Thoracic aorta (tissue), 2 donors: ENCODE measurements at places on chromosomes 12 and 14.

GRCh38 chr12:121423253-121423652 is 23.3 kb downstream of the RNF34 start:
- DNase-seq, result no peak

DNA sequence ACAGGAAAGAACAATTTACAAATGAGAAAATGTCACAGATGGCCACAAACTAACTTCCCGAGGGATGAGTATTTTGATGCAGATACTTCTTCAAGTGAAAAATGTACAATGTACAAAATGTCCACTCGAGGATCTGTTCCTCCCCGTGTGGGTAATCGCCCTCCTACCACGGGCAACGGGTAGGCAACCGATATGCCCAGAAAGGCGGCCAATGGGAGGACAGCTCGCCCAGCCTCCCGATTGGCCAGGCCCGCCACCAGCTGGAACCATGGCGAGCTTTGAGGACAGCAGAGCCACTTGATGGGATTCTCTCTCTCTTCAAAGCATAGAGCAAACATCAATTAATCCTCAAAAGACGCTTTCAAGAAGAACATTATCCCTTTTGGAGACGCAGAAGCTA is 42.3 kb downstream of the DPF3 start:
- DNase-seq, result no peak

- no peak for DNase-seq
These were observed 11.7 kb upstream of the RNASE10 start for GRCh38 chr14:20493634-20494033.

DNA sequence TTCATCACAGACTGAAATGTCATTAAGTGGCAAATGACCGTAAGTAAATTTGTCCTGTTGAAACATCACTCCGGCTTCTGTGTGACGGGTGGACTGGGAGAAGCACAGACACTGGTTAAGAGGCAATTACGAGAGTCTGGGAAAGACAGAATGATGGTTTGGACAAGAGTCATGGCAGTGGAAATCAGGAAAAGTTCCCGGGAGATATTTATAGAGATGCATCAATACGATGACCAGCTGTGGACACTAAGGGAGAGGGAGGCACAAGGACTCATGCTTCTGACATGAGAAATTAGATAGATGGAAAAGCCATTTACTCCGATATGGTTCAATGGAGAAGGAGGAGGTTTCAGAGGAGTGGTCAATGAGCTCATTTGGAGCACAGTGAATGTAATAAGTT is 27.3 kb downstream of the CKAP4 start:
- DNase-seq, result no peak

- DNase-seq, result no peak
These were observed 557.7 kb downstream of the TRHDE start for GRCh38 chr12:72829838-72830237.

DNA sequence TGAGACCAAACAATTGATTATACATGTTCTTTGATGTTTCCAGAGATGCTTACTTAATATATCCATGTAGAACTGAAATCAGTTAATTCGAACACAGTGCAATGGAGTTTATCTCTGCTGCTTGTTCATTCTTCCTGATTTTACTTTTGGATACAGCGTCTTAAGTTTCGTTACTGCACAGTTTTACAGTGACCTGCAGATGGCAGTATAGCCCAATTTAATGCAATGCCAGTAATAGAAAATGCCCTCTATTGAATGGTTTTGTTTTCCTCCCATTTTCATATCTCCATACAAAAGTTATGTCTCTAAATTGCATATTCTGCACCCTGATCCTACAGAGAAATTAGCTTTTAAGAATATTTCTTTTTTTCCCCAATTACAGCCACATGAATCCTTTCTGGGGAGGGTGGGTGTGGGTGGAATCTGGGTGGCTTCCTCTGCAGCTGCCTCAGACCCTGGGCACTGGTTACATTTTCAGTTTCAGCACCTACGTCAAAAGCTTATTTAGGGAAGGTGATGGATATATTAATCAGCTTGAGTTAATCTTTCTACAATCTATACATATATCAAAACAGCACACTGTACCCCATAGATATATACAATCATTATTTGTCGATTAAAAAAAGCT is 101.1 kb upstream of the DCD start:
- DNase-seq, result no peak

DNA sequence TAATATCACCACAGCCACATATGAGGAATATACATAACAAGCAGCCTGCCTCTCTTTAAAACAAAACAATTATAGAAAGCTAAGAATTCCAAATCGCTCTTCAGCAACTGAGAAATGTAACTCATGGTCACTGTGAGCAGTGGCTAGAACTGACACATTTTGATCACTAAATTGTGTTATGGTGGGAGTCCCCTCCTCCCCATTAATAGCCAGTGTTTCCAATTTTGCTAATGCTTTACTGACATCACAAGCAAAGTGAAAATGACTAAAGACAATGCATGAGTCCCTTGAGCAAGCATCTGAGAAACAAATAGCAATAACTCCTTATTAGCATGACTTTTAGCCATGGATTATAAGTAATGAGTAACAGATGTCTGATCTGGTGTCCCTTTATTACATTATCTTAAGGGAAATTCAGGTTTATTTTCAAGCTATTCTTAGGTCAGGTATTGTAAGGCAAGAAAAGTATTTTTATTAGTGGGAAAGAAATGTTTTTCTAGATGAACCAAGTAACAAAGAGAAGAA is 148.3 kb downstream of the KCNH5 start:
- DNase-seq, result no peak

DNA sequence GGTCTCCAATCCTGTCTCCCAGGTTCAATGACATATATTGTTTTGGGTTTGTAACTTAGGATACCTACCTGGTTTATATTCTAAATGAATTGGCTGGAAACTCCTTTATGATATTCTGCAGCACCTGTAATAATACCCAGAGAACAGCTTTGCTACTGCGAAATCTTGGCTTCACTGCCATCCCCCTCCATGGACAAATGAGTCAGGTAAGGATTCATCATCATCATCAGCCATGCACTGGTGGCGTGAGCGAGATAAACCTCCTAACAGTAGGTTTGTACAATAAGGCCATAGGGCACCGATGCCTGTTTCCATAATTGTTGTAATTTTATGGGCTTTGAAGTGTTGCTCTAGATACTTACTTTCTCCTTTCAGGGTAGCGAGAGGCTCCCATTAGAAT is 10.7 kb downstream of the DDX47 start:
- DNase-seq, result no peak

DNA sequence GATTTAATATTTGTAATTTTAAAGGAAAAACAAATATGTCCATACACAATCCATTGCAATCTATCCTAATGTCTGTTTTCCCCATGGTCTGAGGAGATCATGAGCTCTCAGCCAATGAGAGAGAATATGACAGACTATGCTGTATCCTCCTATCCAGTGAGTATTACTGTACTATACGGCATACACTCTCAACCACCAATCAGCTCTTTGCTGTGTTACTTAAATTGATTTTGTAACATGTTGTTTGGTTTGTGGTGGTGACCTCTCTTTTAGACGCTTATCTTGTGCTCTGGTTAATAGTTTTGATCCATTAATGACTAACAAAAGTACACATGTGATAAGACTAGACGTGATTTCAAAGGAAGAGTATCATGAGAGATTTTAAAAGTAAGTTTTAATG is 231.5 kb upstream of the FOXN3 start:
- DNase-seq, result no peak

DNA sequence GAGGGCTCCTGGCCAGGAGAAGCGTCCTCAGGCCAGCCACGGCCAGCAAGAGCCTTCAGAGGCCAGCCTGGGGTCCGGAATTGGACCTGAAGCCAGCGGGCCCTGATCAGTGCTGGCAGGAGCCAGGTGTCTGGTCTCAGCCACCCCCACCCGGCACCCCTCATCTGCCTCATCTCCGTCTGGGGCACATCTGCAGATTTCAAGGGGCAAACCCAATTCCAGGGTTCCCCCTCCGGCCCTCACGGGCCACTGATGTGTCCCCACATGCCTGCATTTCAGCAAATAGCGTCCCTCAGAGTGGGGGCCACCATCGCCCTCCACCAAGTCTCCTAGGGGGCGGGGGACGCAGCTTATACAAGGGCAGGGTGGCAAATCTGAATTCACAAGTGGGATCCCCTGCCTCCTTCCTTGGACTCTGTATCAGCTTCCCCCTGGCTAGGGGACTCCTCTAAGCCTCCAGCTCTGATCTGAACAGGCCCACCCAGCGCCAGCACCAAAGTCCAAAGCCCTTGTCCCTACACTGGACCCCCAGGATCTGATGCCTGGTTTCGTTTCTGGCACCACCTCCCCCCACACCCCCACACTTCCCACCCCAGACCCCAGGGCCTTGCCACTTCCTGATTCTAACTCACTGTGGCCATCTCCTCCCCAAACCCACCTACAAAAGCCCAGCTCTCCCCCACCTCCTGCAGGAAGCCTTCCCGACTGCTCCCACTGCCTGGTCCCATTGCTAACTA is 10.1 kb downstream of the TMEM179 start:
- DNase-seq, result no peak

DNA sequence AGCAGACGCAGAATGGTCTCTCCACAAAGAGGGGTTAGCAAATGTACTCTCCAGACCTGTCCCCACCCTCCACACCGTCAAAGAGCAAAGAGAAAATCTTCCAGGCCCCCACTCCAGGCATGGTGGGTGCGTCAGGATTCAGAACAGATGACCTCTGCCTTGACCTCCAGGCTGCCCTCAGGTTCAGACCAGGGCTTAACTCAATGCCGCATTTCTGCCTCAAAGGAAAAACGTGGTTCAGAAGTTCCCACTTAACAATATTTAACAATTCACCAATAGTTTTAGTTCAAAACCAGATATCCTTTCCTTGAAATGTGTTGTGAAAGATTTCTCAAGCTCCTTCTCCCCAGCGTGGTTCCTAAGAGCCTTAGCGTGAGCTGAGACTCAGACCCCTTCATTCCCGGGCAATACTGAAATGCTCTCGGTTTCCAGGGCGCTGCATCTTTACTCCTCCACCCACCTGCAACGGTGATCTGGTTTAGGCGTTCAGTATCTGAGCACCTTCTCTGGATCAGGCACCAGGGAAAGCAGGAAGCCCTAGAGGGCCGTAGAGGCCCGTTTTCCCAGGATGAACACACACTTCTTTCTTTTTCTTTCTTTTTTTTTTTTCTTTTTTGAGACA is 22.9 kb downstream of the HSP90AA1 start:
- DNase-seq, result no peak

DNA sequence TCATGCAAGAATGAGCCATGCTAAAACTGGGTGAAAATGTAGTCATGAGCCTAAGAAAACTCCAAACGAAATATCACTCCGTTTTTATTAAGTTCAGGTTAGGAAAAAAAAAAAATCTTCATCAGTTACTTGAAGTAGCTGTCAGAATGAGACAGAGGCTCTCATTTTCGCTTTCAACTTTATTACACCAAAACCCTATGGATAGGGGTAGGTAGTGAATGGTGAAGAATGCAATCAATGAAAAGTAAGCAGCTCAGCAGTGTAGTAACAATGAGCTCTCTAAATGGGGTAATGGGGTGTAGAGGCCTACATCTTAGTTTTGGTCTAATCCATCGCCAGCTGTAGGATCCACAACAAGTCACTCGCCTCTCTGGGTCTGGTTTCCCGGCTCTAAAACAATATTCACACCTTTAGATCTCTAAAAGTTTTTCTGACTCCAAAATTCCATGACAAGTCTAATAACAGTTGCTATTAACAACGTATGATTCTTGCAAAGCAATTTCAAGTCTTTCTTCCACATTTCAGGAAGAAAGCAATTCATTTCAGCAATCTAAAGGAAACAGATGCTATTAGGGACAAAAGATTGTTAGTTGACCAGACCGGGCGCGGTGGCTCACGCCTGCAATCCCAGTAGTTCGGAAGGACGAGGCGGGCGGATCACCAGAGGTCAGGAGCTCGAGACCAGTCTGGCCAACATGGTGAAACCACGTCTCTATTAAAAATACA is 1.7 kb downstream of the BTBD7 start:
- no peak for DNase-seq

- no peak for DNase-seq
These were observed 76.1 kb downstream of the SLC25A47 start for GRCh38 chr14:100399052-100399849.

DNA sequence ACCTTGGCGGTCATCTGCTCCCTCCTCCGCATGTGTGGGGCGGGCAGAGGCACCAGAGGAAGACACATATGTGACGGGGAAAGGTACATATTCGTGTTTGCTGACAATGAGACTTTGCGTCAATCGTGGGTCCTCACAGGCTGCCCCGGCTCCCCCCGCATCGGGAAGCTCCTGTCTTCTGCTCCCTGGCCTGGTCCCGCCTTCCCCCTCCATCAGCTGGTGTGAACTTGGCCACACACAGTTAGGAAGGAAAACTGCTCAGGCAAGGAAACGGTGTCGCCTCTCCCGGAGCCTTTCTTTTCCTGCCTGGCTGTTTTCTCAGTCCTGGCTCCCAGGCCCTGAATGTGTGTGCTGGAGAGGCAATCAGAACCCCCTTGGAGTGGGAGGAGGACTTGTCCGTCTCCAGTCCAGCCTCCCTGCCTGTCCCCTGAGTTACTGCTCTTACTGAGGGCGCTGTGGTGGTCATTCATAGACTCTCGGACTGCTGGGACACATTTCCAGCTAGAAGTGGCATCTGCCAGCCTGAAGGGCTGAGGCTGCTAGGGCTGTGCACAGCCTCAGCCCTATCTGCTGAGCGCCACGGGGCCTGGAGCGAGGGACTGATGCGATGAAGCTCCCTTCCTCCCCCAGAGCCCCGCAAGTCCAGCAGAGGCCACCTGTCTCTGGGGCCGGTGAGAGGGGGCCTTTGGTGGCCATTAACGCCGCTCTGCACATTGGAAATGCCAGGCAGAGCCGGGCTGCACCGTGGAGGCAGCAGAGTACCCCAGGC is 44.2 kb upstream of the TSPAN9 start:
- DNase-seq, result no peak

- no peak for DNase-seq
These were observed 44.5 kb upstream of the EEA1 start for GRCh38 chr12:92973614-92974013.

GRCh38 chr12:23938422-23938821 is 11.0 kb downstream of the SOX5 start:
- DNase-seq, result no peak

DNA sequence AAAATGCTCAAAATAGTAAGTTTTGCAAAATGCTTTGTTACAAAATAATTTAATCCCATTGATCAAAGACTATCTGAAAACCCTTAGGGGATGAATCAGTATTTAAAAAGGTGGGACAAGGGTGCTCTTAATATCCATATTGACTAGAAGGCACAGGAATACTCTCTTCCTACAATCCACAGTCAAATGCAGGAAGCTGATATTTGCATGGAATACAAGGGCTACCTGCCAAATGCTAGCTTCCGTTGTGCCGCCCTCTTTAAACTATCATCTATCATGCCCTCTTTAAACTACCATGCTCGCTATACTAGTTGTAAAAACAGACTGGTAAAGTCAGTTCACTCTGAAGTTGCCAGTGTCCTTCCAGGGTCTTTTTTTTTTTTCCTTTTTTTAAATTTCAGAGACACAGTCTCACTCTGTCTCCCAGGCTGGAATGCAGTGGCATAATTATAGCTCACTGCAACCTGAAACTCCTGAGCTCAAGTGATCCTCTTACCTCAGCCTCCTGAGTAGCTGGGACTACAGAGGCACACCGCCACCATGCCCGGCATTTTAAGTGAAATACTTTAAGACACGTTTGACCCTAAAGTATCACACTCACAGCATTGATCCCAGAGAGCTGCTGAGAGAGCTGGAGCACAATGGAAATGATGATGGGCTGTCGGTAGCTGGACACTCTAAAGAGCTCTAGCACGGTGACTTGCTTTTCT is 6.7 kb downstream of the SLC2A3 start:
- no peak for DNase-seq

- DNase-seq, result no peak
These were observed 4.4 kb downstream of the AVIL start for GRCh38 chr12:57813971-57814772.

GRCh38 chr14:99729991-99730875 is 46.1 kb downstream of the CYP46A1 start:
- no peak for DNase-seq
